Fibroblast of skin of left biceps (primary cell): ENCODE measurements at places on chromosomes 5 and 9.
A peak's percentile ranks its signal among the peaks of the same experiment; 100 is the strongest.

DNA sequence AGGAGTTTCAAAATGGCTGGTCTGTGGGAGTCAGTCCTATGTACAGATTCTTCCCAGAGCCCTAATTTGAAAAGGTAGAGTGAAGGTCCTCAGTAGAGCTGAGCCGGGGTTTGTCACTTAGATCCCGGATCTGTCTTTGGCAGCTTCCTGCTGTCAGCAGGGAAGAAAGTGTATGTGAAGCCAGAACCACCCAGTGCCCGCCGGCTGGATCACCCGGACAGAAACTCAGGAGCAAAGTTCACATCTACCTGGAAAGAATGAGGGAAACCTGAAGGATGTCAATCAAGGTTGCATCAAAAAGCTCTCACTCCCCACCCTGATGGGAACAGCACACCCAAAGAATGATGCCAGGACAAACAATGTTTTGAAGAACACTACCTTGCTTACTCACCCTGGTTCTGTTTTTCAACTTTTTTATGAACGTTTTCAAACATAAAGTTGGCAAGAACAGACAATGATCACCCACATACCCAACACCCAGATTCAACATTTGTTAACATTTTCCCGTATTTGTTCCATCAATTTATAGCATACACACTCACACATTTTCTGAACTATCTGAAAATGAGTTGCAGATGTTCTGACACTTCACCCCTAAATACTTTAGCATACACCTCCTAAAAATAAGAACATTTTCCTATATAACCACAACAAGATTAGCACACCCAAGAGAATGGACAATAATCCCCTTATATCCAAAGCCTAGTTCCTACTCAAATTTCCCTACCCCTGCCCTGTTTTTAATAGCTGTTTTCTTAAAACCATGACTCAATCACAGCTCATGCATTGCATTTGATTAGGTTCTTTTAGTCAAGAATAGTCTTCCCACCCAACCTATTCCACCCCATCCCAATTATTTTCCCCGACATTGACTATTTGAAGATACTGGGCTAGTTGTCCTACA is 133.9 kb downstream of the LHFPL2 start:
- DNase-seq, result peak; percentile 34

- peak; percentile 87 for DNase-seq
Measured at GRCh38 chr5:28523888-28524635, 1485.7 kb upstream of the CDH9 start.

DNA sequence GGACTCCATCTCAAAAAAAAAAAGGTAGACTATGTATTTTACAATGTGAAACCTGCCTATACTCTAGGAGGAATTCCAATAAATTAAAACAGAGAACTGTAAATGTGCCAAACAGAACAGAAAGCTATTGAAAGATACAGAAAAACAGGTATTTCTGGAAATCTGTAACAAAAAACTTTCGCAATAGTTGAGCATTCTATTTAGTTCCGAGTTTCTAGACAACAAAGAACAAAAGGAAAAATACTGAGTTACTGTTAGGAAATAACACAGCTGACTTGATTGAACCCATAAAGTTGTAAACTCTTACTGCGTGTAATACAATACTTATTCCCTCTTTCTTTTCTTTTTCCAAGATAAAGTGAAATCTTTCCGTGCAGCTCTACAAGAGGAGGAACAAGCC is 18.6 kb downstream of the DIMT1 start:
- no peak for DNase-seq

- no peak for DNase-seq
Measured at GRCh38 chr9:79116709-79117108, 455.1 kb upstream of the TLE4 start.

GRCh38 chr5:84715091-84715490 is 330.4 kb upstream of the EDIL3 start:
- DNase-seq, result no peak

- no peak for DNase-seq
Measured at GRCh38 chr9:133155156-133155555, 8.6 kb downstream of the GBGT1 start.

DNA sequence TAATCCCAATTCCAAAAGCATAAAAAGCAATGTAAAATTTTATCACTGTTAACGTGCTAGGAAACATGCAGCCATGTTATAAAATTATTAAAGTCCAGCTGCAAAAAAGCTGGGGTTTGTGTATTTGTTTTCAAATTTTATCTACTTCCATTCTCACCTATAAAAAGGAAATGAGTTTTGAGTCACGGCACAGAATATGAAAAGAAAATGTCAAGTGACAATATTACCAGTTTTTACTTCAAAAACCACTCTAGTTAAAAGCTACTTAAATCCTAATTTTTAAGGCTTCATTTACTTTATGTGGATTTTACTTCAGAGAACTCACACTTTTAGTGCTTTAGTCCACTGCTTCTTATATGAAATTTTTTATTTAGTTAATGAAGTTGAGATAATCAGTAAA is 72.7 kb upstream of the IFNE start:
- no peak for DNase-seq

DNA sequence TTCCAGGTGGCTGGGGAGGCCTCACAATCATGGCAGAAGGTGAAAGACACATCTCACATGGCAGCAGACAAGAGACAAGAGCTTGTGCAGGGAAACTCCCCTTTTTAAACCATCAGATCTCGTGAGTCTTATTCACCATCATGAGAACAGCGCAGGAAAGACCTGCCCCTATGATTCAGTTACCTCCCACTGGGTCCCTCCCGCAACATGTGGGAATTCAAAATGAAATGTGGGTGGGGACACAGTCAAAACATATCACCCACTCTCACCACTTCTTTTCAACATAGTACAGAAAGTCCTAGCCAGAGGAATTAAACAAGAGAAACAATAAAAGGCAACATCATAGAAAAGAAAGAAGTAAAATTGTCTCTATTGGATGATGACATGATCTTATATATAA is 223.4 kb upstream of the SLC24A2 start:
- DNase-seq, result no peak

DNA sequence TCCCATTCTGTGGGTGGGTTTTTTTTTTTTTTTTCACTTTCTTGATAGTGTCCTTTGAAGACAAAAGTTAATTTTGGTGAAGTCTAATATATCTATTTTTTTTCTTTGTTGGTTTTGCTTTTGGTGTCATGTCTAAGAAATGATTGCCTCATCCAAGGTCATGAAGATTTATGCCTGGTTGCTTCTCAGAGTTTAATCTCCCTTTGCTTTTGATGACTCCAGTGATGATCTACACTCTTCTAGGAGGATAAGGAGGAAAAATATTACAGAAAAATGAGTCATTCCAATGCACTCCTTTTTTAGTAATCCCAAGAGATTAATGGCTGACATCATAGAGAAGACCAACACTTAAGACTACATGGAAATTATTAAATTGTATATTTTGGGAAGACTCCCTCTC is 79.7 kb upstream of the ICE1 start:
- peak; percentile 59 for DNase-seq

DNA sequence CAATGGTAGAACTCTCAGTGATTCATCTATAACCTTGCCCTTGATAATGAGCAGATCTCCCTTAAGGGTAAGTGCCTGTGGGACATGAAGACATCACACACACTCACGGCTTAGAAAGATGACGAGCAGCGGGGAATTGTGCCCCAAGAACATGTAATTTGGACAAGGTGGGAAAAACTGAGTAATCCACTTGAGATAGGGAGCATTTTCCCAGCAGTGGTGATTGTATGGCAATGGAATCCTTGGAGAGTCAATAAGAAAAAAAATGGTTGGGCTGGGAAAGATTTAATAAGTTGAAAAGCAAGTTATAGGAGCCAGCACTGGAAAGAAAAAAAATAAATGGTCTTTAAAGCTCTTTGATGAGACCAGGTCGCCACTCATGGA is 193.1 kb downstream of the GLIS3 start:
- DNase-seq, result peak; percentile 29

DNA sequence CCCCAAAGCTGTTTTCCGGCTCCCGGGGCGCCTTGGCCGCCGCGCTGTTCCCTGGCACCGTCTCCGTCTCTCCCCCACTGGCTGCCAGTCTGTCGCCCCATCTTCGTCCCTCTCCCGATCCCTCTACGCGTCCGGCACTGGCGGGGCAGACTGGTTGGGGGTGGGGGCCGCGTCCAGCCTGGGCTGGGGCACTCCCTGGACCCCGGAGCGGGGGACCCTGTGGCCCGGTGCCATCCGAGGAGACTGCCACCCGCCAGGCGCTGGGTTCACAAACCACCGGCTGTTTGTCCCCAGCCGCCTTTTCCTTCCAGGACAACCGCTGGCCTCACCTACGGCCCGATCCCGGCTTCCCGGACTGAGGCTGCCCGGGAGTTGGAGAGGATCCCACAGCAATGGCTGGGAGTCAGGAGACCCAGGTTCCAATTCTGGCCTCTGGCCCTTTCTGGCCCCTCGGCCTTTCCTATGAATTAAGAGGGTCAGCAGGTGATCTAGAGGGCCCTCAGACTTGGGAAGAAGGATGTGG is 1.0 kb upstream of the FIBCD1 start:
- no peak for DNase-seq
